Natural killer cell treated with Interleukin-12 subunit alpha and Interleukin-12 subunit beta and Interleukin-15 and Interleukin-18, amount 100 ng/mL, for 72 hours (primary cell): ENCODE measurements at places on chromosomes 4 and X.
A peak's percentile ranks its signal among the peaks of the same experiment; 100 is the strongest.

- no peak for DNase-seq
Observed at GRCh38 chr4:9919047-9919446, 102.2 kb downstream of the SLC2A9 start.

- no peak for DNase-seq
Observed at GRCh38 chr4:52202251-52202779, 151.2 kb downstream of the SPATA18 start.

DNA sequence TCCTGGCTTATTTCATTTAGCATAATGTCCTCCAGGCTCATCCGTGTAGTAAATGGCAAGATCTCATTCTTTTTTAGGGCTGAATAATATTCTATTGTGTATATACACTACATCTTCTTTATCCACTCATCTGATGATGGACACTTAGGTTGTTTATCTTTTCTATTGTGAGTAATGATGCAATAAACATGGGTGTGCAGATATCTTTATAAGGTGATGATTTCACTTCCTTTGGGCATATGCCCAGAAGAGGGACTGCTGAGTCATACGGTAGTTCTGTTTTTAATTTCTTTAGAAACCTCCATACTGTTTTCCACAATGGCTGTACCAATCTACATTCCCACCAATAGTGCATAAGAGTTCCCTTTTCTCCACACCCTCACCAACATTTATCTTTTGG is 317.6 kb upstream of the CNKSR2 start:
- DNase-seq = no peak

DNA sequence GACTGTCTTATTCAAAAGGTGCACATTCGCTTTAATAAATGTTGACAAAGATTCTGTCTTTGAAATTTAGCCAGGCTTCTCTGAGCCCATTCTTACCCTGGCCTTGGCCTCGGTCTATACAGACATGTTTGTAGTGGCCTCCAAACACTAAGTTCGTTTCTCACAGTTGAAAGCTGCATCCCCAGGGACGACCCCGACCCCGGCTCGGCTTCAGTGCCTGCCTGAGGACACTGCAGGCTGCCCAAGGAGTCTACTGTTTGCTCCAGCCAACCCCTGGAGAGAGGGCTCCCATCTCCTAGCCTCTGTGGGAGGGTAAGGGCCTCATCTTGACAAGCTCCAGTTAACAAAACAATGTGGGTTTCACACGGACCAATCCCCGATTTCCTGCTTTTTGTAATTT is 390.6 kb upstream of the ZFP42 start:
- DNase-seq = no peak

- DNase-seq = no peak
Observed at GRCh38 chr4:67040315-67040714, 505.0 kb downstream of the CENPC start.

GRCh38 chr4:157300701-157301100 is 80.2 kb downstream of the GRIA2 start:
- no peak for DNase-seq

- DNase-seq = no peak
Observed at GRCh38 chr4:56465599-56466295, 1.7 kb upstream of the SRP72 start.

GRCh38 chrX:68534691-68535090 is 35.8 kb downstream of the YIPF6 start:
- no peak for DNase-seq

DNA sequence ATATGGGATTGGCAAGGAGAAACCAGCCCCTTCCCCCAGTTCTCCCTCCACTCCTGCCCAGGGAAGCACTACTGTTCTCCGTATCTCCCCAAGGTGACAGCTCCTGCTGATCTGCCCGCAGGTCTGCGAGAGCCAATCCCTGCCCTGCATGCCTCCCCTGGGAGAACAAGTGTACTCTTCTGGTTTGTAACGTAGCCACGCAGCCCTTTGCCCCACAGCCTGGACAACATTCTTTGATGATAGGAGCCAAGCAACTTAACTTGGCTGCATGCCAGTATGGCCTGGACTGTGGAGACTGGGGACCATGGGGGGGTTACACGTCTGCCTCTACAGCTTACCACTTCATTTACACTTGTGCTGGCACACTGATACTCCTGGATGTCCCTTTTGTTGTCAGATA is 2.0 kb downstream of the STBD1 start:
- DNase-seq = no peak

GRCh38 chr4:17385403-17385802 is 126.5 kb downstream of the QDPR start:
- DNase-seq = peak; percentile 73

GRCh38 chr4:100414016-100414790 is 103.6 kb downstream of the EMCN start:
- no peak for DNase-seq

- no peak for DNase-seq
Observed at GRCh38 chrX:44157283-44157682, 184.1 kb upstream of the NDP start.

DNA sequence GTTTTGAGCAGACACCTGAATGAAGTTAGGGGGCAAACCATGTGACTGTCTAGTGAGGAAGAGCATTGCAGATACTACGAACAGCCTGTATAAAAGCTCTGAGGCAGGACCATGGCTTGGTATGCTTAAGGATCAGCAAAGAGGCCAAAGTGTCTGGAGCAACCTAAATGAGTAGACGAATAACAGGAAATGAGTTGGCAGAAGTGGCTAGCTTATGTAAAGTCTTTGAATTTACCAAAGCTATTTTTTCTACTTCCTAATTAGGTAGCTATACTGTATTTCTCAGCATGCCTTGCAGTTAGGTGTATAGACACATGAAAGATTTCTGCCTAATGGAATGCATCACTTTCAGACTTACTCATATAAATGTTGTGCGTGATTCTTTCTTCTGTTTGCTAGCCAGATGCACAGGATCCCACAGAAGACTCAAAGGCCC is 9.3 kb upstream of the GPRIN3 start:
- peak; percentile 61 for DNase-seq

DNA sequence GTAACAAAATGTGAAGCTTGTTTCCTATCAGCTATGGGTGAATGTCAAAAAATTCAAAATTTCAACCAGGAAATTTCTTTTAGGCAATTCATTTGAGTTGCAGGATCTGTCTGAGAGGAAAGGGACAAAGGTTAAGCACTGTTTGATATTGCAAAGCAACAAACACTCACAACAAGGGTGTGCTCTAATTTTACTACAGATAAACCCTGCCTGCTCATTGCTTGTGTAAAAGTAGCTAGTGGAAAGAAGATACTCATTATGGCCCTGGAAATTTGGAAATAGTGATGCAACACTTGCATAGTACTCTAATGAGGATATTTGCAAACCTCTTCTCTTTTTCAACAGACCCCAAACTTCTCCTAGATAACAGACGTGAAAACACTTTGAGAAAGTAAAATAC is 27.1 kb downstream of the FAM47E start:
- DNase-seq = no peak

DNA sequence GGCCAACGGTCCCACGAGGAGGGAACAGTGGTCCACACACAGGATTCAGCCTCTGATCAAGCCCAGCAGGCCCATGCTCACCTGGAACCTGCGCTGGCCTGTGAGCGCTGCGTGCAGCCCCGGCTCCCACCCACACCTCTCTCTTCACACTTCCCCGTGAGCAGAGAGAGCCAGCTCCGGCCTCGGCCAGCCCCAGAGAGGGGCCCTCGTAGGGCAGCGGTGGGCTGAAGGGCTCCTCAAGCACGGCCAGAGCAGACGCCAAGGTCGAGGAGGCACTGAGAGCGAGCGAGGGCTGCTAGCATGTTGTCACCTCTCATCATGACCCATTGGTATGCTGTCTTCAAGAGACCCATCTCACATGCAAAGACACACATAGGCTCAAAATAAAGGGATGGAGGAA is 83.0 kb upstream of the FMR1 start:
- no peak for DNase-seq

- no peak for DNase-seq
Observed at GRCh38 chr4:156672492-156673305, 298.9 kb downstream of the PDGFC start.

DNA sequence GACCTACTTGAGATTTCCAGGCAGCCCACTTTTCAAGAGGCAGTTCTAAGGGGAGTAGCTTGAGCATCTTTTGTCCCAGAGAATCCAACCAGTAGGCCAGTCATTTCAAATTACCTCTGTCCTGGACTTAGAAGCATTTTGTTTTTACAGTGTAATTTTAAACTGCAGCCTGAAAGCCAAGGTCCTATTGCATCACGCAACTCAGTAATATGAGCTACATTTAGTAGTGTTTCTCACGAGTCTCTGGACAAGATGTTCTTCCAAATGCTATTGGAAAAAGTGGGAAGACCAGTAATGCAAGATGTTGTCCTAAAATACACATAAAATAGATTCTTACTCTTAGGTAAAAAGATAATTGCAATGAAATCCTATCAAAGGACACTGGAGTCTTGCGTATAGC is 182.5 kb upstream of the ARX start:
- no peak for DNase-seq

DNA sequence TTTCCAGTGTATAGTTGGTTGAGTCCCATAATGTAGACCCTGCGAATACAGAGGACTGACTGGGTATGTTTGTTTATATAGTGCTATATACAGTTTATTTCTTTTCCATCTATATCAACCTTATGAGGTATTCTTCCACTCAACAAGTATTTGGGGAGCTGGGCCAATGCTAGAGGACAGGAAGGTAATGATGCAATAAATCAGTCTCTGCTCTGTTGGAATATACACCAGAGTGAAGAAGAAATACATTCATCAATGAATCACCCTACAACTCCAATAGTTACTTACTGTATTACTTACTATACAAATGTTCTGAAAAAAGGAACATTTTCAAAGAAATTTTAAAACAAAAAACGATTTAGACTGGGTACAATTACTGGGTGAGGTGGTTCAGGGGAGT is 2.1 kb upstream of the ARSJ start:
- no peak for DNase-seq

GRCh38 chr4:89161841-89162240 is 50.5 kb downstream of the TIGD2 start:
- DNase-seq = no peak

DNA sequence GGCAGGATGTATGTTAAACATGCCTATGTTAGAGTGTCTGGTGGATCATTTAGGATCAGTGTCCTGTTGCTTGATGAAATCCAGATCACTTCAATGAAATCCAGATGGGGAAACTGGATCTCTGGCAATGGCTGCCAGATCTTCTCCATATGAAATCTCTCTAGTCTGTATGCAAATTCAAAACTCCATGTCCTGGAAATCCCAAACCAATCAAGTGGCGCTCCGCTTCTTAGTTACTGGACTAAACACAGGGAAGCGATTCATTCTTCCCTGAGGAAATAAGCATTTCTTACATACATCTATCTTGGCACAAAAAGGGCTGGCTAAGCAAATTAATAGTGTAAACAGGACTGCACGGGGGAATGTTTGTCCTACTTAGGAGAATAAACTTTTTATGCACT is 94.9 kb downstream of the HDAC8 start:
- no peak for DNase-seq

DNA sequence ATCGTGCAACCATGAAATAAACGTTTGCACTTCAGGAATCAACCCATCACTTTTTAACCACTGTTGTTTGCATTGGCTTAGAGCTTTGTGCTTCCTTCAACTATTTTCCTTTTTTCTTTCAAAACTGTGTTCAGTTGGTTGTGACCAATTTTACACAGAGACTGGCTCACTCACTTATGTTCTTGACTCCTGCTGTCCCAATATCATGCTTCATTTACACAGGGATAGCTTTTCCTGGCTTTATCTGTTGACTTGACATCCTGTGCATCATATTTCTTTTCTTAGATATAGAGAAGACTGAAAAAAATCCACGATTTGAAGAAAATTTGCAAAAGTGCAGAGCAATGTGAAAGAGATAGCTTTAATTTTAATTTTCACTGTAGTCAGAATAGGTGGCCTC is 38.8 kb downstream of the REPS2 start:
- DNase-seq = no peak

GRCh38 chrX:155751131-155751530 is 130.0 kb upstream of the VAMP7 start:
- no peak for DNase-seq

GRCh38 chr4:8218371-8219031 is 19.4 kb downstream of the SH3TC1 start:
- no peak for DNase-seq

DNA sequence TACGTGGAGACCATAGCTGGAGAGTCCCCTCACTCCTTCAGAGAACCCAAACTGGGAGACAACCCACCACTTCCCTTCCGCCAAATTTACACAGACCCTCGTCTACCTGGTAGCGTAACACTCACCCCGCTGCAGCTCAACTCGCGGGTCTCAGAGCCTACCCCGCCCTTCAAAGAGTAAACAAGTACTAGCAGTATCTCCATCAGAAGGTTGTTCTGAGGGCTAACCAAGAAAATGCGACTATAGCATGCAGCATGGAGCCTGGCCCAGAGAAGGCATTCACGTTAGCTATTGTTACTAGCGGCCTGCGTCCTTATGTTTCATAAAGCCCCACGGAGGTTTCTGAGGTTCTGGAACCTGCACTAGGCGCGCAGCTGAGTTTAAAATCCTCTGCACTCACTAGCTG is 531 bp upstream of the MANBA start:
- DNase-seq = no peak

DNA sequence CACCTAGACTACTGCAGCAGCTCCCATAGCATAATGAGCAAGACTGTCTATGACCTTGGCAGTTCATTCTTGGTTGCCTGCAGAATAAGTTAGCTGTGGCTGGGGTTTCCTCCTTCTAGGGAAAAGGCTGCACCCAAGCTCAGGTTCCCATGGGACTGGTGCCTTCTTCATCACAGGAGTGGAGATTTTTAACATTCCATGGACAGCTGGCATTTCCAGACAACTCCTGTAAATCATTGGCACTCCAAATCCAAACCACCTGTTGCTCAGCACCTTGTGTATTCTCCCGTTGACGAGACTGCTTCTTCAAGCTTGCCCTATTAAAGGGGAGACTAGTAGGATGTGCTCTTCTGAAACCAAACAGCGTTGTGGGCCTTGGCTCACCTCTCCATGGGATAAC is 7.8 kb upstream of the NUP54 start:
- no peak for DNase-seq

- peak; percentile 70 for DNase-seq
Observed at GRCh38 chr4:184313702-184314659, 96.3 kb upstream of the ENPP6 start.

DNA sequence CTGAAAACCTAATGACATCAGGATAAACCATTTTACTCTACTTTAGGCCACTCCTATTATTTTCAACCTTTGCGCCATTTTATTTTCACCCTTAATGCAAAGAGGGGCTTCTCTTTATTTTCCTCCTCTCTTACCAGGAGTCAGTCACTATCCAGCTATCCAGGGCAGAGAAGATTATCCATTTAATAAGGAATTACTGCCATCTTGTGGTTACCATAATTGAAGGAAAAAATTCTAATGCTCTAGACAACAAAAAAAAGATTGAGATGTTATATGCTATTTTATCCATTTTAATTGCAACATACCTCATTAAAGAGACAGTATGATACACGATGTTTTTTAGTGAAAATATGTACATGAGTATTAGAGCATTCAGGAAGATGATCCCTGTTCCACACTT is 514.5 kb upstream of the FAM241A start:
- no peak for DNase-seq
